ENCODE measurements at places on chromosomes 12 and 14.
A peak's percentile ranks its signal among the peaks of the same experiment; 100 is the strongest.

GRCh38 chr14:68628605-68629310 lies 164.1 kb downstream of the ZFP36L1 start:
- DNase-seq, result peak; percentile 5

- DNase-seq, result no peak
Measured at GRCh38 chr14:80428671-80429070, 217.4 kb upstream of the DIO2 start.

DNA sequence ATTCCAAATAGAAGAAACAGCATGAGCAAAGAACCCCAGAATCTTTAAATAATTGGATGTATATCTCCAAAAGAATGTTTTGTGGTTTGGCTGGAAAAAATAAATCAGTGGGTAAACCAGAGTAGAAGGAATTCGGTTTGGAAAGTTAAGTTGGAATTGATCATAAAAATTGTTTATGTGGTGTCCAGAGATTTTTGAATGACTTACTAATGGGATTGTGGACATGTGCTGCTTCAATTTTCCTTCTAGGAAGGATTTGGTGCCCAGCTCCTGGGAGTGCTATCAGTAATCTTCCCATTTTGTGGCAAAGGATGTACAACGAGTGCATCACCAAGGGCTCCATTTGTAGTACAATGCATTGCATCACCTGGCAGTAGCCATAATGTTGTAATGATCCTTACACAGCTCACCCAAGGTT lies 224.8 kb downstream of the SLC16A7 start:
- no peak for DNase-seq

DNA sequence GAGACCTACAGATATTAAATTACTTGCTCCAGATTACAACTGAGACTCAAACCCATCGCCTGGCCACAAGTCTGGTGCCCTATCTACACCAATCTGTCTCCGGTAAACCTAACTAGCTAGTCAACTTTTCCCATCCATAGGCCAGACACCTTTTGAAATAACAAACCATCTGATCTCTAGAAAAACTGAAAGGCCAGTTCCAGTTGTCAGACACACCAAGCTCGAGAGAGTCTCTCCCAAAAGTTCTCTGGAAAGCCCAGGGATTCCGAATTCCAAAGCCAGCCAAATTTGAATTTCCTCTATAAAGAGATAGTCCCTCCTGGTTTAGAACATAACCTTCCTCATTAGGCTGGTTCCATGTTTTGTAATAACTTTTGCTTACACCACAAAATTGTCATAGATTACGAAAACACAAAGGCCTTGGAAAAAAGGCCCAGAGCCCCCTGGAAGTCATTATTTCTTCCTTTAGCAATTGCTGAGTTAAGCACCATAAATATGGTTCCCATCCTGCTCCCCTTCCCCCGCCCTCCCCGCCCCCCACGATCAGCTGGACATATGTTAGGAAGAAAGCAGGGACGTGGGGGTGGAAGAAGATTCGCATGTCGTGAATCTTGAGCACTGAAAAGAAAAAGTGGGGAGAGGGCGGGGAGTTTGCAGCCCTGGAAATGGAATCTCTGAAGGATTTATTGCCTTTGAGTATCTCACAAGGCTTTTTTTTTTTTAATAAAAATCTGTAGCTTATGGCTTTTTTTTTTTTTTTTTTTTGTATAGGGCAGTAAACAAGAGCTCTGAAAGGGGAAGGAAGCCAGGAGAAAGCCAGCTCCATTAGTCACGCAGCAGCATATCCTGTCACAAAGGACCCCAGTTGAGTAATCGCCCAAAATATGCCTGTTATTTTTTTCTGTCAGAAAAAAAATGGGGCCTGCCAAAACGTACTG lies 110.4 kb downstream of the ZFP36L1 start:
- no peak for DNase-seq

GRCh38 chr14:91899213-91899612 lies 31.9 kb upstream of the TC2N start:
- DNase-seq, result no peak

DNA sequence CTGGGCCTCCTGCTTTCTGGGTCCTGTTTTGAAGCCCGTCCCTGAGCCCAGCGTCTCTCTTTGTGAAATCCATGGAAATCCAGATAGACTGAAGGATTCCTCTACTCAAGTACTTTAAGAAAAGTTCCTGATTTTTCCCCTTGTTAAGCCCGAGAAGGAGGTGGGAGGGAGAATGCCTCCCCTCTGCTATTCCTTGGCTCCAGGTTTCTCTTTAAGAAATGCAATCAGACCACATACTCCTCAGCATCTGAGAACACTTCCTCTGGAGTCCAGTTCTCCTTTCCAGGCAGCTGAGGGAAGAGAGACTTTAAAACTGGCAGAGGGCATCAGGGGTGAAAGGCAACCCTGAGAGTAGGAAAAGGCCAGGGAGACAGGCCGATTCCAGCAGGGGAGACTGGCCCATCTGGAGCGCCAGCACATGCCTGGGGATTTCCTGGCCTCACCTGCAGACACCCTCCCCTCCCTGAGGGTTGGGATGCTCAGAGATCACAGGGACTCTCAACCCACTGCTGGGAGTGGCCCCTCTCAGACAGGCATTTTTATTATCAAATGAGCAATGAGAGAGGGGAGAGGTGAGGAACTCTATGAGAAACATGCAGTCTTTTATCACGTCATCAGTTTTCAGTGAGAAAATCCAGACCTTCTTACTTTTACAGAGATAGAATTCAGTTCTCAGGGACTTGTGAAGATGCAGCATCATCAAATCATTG lies 2.0 kb upstream of the EMP1 start:
- no peak for DNase-seq

GRCh38 chr14:53128303-53129028 lies 24.7 kb downstream of the DDHD1 start:
- no peak for DNase-seq

DNA sequence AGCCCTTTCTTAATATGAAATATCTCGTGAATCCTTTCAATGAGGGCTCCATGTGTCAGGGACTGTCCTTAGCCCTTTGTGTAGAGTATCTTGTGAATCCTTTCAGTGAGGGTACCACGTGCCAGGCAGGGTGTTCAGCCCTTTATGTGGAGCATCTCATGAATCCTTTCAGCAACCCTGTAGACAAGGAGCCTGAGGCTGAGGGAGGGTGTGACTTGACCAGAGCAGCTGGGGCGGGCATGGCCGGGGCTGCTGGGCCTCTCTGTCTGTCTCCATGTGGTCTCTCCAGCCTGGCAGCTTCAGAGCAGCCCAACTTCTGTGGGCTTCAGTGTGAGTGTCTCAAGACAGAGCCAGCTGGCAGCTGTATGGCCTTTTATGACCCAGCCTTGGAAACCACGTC lies 140.2 kb downstream of the AACS start:
- no peak for DNase-seq

GRCh38 chr12:105449431-105449830 lies 118.9 kb downstream of the C12orf75 start:
- DNase-seq, result no peak

GRCh38 chr12:118098401-118098800 lies 5.4 kb downstream of the VSIG10 start:
- no peak for DNase-seq

DNA sequence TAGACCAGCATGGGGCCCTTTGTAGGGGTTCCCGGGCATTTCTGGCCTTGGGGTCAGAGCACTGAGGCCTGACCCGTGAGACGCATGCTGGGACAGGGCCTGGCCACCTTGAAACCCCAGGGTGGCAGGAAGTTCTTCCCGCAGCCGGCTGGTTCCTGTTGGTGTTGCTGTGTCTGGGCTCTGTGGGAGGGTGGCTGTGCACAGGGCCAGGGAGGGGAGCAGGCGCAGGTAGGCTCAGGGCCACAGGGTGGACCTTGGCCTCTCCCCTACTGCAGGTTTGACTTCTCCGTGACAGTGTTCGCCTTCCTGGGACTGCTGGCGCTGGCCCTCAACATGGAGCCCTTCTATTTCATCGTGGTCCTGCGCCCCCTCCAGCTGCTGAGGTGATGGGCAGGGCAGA lies 48.2 kb downstream of the SLC8B1 start:
- DNase-seq, result no peak

DNA sequence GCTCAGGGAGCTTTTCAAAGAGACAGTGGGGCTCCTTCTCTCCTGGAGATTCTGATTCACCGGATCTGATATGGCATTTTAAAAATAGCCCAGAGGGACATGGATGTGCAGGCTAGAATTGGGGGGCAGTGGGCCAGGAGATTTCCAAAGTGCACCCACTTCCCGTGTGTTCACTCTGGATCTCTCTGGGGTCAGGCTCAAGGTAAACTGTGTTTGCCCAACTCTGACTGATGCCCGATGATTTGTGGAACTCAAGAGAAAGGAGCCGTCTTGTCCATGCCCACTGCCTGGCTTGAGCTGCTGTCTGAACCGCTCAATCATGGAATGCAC lies 17.9 kb downstream of the FAM181A start:
- DNase-seq, result no peak

GRCh38 chr12:125079084-125079483 lies 13.8 kb downstream of the AACS start:
- DNase-seq, result no peak

- DNase-seq, result no peak
Measured at GRCh38 chr14:74942181-74942580, 13.2 kb downstream of the PGF start.

- DNase-seq, result no peak
Measured at GRCh38 chr12:25960143-25960542, 1.7 kb downstream of the RASSF8 start.

DNA sequence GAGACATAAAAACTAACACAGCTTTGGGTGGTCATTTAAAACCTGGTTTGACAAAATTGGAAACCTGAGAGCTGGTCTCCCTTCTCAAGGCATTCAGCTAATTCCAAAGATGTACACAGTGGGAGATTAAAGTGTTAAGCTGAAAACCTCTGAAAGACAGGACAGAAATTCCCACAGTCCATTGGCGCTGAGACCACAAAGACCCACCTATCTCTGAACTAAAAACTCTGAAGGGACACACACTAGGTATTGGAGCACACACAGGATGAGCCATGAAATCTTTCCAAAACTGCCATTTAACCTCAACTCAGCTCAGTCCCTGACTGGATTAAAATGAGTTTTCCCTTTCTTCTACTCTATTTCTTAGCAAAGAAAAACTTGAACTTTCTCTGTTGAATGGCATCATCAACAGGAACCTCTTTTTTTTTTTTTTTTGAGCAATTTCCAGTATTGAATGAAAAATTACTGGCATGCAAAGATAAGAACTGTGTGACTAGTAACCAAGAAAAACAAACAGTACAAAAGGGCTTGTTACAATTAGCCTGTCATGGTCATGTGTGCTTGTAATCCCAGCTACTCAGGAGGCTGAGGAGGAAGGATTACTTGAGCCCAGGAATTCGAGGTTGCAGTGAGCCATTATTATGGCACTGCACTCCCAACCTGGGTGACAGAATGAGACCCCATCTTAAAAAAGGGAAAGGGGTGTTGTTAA lies 82.4 kb downstream of the IPO8 start:
- no peak for DNase-seq

DNA sequence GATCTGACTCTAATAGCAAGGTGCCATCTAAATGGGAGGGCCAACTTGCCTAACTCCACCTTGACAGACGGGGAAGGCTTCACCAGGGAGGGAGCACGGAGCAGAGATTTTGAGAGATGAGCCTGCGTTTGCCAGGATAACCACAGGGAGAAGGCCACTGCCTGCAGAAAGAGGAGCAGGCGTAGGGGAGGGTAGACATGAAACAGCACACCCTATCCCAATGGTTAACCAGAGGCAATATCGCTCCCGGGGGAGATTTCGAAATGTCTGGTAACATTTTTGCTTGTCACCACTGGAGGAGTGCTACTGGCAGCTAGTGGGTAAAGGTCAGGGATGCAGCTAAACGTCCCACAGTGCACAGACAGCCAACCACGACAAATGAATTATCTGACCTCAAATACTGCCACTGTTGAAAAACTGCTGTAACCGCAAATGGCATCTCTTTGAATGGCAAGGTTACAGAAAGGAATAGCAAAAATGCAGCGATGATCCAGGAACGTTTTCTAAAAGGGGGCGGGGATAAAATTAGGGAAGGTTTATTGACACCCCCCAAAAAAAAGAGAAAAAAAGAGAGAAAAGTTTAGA lies 126.0 kb upstream of the ATF7IP start:
- DNase-seq, result no peak

DNA sequence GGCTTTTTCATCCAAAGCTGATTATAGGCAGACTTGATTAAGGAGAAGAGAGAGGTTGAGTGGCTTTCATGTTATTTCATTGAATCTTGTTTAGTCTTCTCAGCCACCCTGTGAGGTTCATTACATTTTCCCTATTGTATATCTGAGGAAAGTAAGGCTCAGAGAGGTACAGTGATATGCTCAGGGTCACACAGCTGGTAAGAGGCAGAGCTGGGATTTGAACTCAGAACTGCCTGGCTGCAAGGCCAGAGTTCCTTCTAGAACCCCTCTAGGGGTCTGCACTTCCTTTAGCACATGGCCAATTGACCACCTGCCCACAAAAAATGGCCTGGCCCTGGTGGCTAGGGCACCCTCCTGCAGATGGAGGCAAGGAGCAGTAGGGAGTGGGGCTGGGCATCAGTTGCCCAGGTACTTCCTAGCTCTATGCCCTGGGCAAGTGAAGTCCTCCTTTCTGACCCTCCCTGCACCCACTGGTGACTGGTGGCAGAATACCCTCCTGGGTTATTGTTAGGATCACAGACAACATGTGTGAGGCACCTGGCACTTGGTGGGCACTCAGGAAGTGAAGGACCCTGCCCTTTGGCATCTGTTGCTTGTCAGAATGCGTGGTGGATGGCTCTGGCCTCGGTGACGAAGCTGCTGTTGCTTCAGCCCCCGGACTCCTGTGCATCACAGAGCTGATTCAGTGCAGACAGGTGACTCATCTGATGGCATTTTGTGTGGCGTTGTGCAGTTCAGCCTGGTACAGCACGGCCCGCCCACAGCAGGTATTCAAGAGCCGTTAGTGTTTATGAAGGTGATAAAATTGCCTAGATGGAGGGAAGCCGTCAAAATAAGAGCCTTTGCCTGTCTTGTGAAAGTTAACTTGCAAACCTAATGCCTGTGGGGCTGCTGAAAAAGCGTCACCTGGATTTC lies 115.8 kb downstream of the SLC25A47 start:
- no peak for DNase-seq

GRCh38 chr12:46555406-46555852 lies 182.9 kb upstream of the SLC38A2 start:
- no peak for DNase-seq

GRCh38 chr12:65501093-65501621 lies 222.7 kb downstream of the MSRB3 start:
- DNase-seq, result no peak

DNA sequence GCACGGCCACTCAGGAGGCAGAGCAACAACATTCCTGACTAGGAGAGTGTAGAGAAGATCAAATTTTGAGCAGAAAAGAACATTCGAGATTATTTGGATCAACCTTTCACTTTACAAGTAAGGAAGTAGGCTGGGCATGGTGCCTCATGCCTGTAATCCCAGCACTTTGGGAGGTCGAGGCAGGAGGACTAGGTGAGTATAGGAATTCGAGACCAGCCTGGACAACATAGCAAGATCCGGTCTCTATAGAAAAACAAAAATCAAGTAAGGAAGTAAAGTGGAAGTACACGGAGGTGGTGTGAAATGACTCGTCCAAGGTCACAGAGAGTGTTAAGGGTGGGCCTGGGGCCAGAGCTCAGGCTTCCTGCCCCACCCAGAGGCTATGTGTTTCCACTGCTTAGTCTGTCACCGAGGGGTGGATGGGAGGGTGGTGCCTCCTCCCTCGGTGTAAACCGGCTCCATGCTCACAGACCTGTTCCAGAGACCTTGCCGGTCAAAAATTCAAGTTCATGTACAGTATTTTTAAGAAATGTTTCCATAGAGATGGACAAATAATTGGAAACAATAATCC lies 51.9 kb downstream of the MAP1LC3B2 start:
- DNase-seq, result no peak

- no peak for DNase-seq
Measured at GRCh38 chr14:67735336-67736147, 33.9 kb downstream of the RDH12 start.
